ENCODE measurements at places on chromosomes 5 and 9.

GRCh38 chr5:126597156-126597555 lies 2.1 kb upstream of the ALDH7A1 start:
- no peak for DNase-seq

- no peak for DNase-seq
Observed at GRCh38 chr5:164671640-164672039, 1166.2 kb downstream of the MAT2B start.

GRCh38 chr5:20572614-20573013 lies 584.6 kb upstream of the CDH18 start:
- DNase-seq, result no peak

DNA sequence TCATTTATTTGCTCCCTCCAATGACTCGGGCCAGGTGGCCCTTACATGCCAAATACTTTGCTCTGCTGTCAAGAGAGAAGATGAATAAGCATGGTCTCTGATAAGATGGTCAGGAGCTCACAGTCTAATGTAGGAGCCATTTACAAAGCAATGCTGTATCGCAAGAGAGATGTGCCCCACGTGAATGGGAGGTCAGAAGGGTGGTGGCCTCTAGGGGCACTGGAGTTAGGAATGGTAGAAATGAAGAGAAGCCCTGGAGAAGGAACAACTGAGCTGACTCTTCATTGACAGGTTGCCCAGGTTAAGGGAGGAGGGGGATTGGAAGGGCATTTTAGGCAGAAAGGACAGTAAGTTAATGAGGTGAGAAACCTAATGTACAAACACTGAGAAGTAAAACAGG lies 286.5 kb downstream of the KCTD16 start:
- no peak for DNase-seq

- DNase-seq, result no peak
Observed at GRCh38 chr5:143213231-143213850, 190.1 kb downstream of the NR3C1 start.

DNA sequence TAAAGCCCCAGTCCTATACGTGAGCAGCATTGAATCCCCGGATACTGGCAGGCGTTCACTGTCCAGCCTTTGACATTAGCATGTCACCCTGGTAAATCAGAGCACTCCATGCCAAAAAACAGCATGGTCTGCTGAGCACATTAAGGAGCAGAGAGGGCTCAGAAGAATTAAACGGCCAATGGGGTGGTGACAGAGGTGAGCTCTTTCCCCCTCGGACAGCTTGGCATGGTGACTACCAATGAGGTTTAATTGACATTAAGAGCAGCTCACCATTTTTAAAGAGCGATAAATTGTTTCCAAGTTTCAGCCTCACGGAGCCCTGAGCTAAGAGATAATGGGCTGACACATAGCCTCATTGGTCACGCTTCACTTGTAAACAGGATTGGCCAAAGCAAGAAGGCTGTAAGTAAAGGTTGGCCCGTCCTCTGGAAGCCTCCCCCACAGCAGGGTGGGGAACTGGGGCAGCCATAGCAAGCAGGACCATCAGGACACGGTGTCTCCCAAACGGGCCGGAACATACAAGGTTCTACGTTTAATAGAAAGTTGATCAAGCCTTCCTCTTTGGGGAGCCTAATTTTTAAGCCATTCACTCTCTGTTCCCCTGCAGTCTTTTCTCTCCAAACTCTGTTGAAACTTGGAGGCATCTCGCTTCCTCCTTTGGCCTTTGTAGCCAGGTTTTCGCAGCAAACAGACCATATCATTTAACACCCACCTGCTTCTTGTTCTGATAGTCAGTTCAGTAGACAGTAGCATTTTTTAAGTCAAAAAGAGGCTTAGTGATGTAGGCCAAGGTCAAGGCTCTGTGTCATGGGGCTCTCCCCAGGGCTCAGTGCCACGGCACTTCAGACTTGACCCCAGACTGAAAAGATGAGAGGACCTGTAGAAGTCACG lies 25.9 kb downstream of the QRFP start:
- DNase-seq, result no peak

- DNase-seq, result no peak
Observed at GRCh38 chr9:136661641-136662325, 933 bp upstream of the EGFL7 start.

DNA sequence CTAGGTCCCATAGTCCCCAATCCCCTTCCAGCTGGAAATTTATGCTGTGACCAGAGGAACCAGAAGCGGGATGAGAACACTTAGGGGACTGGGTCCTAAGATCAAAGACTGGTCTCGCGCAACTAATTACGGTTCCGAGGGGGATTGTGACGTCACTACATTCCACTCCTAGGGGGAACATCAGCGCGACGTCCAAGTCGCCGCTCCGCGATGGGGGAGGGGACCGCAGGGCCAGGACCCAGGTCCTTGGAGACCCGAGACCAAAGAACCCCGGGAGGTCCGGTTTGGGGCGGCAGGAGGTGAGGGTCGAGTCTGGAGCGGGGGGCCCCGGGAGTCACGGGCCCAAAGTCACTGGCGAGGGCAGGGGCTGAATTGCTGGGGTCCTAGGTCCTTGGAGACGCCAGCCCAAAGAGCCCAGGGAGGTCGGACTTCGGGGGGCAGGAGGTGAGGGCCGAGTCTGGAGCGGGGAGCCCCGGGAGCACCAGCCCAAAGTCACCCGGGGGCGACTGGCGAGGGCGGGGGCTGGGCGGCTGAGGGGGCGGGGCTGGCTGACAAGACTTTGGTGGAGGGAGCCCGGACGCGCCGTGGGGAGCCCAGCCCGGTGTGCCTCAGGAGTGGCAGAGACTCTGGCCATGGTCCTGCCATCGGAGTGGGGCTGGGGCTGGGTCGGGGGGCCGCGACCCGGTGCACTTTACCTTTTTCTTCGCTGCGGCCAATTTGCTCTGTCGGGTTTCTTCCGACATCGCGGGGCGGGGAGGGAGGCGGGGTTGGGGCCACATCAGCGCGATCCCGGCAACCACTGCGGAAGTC lies at the start of gene GOLGA2:
GOLGA2 (minus strand) TSS at position 810 of the 810 bp plus-strand sequence; CDS start at position 779, 31 bp downstream.
- DNase-seq, result no peak

DNA sequence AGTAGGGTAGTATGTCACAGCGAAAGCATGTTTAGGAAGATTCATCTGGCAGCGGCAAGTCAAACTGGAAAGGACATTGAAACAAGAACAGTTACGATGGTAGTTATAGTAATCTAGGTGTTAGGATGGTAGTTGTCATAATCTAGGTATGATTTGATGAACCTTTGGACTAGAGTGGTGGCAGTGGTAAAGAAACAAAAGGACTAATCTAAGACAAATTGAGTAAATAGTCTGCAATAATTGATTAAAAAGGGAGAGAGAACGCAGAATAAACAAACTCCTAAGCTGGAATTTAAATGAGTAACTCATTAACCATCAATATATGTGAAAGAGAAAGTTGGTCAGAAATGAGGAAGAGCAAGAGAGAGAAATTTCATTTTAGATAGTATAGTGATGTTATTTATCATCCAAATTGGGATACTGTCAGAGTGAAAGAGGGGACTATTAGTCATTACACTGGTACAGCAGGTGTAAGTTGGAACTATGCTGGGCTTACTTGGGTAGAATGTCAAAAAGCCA lies 56.8 kb downstream of the MTREX start:
- no peak for DNase-seq

GRCh38 chr5:14172149-14172795 lies 29.1 kb downstream of the TRIO start:
- DNase-seq, result no peak

GRCh38 chr5:11985993-11986392 lies 81.7 kb upstream of the CTNND2 start:
- DNase-seq, result no peak

DNA sequence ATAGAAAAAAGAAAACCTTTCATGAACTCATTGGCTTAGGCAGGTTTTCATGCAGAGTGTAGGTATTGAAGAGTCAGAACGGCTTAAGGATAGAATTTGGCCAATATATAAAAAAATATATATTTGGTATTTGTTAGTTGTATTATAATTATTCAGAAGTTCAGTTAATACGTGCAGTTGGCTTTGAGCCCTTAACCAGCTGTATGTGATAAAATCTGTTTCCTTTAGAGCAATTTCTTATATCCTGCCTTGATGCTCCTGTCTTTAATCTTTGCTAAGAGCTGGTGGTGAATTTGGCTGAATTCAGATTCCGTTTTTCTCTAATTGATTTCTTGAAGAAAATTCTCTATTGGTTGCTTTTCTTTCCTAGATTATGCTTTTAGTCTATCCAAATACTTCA lies 3.7 kb downstream of the ANXA1 start:
- DNase-seq, result no peak

DNA sequence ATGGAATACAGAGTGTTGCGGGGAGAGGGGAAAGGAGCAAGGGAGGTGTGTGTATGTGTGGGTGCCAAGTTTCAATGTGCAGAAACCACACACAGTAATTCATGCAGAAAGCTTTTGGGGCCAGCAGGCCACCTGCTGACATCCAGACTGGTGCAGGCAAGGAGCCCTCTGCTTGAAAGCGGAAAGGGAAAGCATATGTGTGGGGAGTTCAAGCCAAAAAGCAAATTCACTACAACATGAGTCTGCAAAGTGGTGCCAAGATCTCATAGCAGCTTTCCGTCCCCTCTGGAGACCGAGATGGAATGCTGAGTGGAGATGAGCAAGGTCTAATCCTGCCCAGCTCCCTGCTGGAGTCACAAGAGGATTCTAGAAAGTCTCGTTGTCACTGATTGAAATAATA lies 159.7 kb upstream of the VLDLR start:
- no peak for DNase-seq

GRCh38 chr5:38796742-38797108 lies 49.1 kb upstream of the OSMR start:
- DNase-seq, result no peak

GRCh38 chr5:172749076-172749475 lies 21.9 kb downstream of the DUSP1 start:
- DNase-seq, result no peak

DNA sequence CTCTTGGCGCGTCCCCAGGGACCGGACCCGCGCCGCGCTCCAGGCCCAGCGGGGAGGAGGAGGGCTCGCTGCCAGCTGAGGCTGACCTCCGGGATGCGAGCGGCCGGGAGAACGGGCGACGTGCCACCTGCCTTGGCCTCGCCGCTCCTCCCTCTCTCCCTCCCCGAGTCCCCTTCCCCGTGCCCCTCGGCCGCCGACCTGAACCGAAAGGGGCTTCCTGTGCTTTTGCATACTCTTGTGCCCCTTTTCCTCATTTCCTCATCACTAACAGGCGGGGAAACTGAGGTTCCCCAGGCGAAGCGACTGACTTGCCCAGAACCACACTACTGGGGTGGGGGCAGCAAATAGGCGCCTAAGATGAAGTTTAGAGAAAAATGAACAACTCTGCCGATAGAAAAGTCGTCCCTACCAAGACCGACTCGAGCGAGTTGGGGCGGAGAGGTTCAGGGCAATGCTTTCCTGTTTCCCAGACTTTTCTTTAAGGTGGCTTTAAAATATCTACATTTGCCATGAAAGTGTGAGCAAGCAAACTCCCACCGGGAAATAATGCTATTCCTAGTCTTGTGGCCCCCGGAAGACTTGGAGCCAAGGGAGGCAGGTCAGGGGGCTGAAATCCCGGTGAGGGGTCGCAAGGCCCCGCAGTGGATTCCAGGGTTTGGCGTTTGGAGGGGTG lies 580 bp upstream of the DUSP1 start:
- no peak for DNase-seq

DNA sequence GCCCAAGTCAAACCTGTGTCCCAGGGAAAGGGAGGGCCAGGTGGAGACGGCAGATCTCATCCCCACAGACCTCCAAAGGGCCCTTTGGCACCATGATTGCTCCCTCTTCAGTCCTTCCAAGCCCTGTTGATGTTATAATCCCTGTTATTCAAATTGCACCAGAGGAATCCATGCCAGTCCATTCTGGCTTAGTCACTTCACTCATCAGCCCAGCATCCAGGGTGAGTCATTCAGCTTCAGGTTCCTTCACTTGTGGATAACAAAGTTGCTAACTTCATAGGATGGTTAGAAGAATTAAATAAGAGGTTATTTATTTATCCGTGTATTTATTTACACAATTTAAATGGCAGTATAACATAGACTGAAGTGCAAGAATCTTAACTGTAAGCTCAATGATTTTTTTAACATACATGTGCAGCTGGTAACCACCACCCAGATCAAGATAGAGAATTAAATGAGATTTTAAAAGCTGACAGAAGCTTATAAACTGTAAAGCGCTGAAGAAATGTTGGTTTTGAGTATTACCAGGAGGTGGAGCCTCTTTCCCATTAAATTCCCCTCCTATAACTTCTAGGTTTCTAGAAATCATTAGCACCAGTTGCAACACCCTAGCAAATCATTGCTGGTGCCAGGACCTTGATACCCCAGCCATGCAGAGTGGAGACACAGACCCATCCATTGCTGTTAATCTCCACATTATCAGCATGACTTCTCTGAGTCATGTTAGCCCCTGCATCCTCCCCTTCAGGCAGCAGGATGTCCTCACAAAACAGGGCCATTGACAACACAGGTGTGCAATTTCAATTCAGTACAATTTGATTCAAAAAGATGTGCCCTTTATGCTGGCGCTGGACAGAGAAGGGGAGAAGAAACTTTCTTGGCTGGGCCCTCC lies 77.4 kb downstream of the SEC61B start:
- DNase-seq, result no peak

GRCh38 chr9:121748727-121749423 lies 97.4 kb downstream of the DAB2IP start:
- no peak for DNase-seq

- DNase-seq, result no peak
Observed at GRCh38 chr9:125889476-125890419, 142.6 kb downstream of the PBX3 start.

DNA sequence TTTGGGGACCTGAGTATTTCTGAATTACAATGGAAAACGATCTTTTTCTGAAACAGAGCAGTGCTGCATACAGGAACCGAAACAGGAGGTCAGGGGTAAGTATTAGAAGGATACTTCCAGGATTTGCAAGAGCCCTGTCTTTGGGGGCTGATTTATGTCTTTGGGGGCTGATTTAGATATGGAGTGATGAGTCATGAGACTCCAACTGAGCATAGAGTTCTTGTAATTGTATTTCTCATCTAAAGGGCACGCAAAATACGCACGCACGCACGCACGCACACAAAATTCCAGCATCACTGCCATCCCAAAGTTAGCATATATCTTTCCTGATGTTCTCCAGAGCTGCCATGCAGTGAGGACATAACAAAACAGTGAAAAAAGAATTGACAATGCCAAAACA lies 414.8 kb upstream of the CCNH start:
- DNase-seq, result no peak

DNA sequence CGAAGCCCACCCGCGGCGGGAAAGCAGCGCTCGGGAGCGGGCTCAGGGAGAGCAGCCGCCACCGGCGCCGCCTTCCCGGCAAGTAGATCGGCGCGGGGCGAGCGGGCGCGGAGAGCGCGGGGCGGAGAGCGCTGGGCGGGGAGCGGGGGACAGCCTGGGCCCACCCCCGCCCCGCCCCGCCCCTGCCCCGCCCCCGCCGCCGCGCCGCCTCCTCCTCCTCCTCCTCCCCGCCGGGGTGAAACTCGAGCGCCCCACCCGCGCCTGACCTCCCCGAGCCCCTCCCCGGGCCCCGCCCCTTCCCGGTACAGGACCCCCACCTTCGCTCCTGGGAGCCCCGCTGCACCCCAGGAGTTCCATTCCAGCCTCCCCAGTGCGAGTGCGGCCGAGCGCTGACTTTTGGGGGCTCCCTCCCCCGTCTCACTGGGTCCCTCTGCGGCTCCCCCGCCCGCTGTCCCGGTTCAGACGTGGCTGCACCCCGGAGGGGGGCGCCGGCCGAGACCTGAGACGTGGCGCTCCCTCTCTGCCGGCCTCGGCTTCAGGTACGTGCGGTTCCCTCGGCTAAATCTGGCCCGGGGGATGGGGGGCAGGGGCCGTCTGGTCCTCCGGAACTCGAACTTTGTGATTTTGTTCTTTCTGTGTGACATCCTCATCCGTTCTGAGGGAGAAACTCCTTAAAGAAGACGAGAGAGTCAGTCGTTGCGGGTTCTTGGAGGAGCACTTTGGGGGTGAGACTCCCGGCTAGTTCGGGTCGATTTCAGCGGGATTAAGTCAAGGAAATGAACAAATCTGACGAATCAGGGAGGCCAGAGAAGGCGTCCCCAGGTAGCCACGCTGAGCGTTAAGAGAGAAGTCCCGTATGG lies at the start of gene SEMA5A:
SEMA5A (minus strand) TSS at position 84 of the 860 bp plus-strand sequence. CDS start 166,129 bp downstream, outside the sequence.
- DNase-seq, result peak; percentile 1

Measured in stimulated activated CD8-positive, alpha-beta memory T cell treated with anti-CD3 and anti-CD28 coated beads, Interleukin-4, amount 100 ng/mL, for 1 hour (primary cell).